Stimulated activated naive CD4-positive, alpha-beta T cell treated with Interleukin-2 at 50 U/mL for 16 hours (primary cell): ENCODE measurements at places on chromosomes 1 and 21.

- DNase-seq = peak; percentile 32
Observed at GRCh38 chr1:205344066-205344928, 12.4 kb downstream of the KLHDC8A start.

DNA sequence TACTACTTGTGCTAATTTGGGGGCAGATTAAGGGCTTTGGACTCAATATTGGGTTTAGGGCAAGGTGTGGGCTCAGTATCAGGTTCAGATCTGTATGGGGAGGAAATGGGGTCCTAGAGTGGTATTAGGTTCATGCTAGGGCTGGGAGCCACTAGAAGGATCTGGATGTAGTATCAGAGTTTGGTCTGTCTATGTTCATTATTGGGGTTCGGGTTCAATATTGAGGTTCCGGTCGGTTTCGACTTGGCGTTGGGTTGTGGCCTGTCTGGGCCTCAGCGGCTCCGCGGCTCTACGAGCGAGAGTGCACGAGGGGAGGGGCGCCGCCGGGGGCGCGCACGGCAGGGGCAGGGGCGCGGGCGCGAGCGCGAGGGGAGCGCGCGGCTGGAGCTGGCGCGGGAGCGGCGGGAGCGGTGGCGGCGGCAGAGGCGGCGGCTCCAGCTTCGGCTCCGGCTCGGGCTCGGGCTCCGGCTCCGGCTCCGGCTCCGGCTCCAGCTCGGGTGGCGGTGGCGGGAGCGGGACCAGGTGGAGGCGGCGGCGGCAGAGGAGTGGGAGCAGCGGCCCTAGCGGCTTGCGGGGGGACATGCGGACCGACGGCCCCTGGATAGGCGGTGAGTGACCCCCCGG is at the start of gene PTPRF:
TSS of gene PTPRF (plus strand) at position 401 of the 624 bp plus-strand sequence. CDS start 14,193 bp downstream, outside the sequence.
- DNase-seq = no peak

- no peak for DNase-seq
Observed at GRCh38 chr1:95311014-95311413, 77.0 kb downstream of the RWDD3 start.

DNA sequence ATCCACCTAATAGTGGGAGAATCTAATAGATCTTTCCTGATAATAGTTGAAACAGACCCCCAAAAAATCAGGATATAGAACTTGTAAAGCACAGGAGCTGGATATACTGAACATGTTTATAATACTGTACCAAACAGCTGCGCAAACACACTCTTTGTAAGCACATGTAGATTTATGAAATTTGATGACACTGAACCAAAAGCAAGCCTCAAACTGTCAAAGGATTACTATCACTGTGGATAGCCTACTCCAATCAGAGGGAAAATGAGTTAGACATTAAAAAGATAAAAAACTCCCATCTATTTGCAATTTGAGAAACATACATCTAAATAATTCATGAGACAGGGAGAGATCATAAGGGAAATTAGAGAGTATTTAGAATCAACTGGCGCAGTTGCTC is 26.1 kb downstream of the RCAN3 start:
- DNase-seq = no peak

- no peak for DNase-seq
Observed at GRCh38 chr1:3082051-3082450, 13.0 kb downstream of the PRDM16 start.

- no peak for DNase-seq
Observed at GRCh38 chr1:107692580-107693345, 272.2 kb downstream of the VAV3 start.

DNA sequence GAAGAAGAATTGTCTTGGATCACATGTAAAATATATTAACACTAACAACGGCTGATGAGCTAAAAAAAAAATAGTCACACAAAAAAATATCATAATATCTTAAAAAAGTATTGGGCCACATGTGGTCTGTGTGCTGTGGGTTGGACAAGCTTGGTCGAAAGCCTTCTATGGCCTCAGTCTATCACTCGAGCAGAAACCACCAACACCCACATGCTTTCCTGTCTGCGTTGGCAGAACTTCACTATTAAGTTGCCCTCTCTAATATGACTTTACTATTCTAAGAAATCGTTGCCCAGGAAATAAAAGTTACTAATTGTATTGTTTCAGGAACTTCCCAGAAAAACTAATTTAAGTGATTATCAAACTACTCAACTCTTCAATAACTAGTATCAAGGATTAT is 28.2 kb upstream of the ETS2 start:
- DNase-seq = peak; percentile 13

GRCh38 chr1:236451796-236452373 is 57.8 kb downstream of the EDARADD start:
- DNase-seq = no peak

DNA sequence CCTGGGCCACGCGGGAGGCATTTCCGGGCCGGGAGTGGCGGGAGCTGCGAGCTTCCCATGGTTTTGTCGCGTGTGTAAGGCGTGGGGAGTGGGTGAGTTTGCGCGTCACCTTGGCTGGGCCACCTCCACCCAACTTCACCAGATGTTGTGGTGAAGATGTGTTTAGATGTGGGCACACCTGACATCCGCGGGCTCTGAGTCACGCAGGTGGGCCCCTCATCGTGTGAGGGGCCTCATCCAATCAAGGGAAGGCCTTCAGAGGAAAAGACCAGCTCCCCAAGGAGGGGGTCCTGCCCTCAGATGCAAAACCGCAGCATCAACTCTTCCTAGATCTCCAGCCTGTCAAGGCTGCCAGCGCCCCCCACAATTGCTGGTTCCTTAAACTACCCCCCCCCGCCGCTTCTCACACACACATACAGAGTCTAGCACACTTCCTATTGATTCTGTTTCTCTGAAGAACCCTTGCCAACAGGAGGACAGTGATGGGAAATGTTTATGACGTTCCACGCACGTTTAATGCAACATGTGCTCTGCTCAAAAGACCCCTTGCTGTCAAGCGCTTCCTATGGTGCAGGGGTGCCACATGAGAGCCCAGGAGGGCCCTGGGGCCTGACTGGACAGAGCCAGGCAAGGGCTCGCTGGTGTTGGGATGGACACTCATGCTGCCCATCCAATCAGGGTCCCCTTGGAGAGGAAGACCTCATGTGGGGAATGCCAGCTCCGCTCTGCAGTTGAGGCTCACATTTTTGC is 11.9 kb downstream of the ACTRT2 start:
- DNase-seq = no peak

DNA sequence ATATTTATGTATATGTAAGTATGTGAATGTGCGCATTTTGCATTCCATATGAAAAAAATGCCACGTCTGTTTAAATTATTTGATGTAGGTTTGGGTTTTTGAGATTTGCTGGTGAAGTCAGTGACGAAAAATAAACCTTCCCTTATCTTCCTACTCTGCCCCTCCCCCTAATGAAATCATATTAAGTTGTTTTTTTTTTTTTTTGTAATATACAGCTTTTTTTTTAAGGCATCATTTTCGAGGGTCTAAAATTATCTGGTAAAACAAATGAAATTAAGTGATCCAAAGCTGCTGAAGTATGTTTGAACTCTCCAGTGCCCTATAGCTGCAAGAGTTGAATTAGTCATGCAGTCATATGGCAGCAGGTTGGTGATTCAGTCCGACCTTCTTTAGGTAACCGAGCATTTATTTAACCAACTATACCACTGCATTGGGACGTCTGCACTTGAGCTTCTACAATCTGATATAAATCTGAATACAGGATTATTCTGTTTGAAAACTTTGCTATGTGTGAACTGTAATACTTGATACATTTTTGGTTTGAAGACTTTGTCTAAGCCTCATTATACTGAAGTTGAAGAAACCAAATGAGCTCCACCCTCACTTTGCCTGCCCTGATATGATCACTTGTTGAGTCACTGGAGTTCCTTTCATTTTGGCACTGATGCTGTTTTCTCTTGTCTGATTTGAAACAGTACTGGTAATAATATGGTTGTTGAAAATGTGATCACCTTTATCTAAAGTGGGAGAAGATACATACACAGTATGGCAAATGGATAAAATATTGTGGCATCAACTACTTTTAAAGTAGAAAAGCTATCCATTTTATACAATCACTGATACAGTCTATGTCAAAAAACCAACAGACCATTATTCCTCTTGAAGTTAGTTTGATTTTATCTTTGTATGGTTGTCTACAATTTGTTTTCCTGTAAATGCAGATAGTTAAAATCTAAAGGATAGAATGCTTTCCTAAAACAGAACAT is 11.7 kb downstream of the PDIK1L start:
- DNase-seq = no peak

DNA sequence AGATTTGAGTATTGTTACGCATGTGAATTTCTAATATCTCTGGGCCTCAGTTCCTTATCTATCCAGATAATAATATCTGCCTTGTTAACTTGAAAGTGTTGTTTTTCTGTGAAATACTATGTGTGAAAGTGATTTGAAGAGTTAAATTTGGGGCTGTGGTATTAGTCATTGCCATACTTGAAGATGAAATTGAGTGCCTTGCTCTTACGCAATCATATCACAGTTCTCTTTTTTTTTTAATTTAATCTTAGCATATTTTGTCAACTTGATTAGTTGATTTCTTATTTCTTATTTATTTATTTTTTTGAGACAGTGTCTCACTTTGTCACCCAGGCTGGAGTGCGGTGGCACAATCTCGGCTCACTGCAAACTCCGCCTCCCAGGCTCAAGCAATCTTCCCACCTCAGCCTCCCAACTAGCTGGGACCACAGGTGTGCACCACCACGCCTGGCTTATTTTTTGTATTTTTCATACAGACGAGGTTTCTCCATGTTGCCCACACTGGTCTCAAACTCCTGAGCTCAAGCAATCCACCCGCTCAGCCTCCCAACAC is 31.0 kb downstream of the AGO4 start:
- DNase-seq = no peak

GRCh38 chr1:233722212-233722979 is 108.5 kb downstream of the KCNK1 start:
- no peak for DNase-seq

DNA sequence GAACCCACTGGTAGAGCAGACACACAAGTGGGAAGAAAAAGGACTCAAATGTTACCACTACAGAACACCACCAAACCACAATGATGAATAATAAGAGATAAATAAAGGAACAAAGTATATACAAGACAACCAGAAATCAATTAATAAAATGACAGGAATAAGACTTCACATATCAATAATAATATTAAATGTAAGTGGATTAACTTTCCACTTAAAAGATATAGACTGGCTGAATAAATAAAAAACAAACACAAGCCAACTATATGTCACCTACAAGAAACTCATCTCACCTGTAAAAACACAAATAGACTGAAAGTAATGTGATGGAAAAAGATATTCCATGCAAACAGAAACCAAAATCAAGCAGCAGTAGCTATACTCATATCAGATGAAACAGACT is 6.9 kb upstream of the CLIC6 start:
- no peak for DNase-seq

GRCh38 chr1:12604114-12604874 is 13.7 kb downstream of the DHRS3 start:
- DNase-seq = peak; percentile 65
